ENCODE measurements at places on chromosomes 11 and 22.

- no peak for DNase-seq
Observed at GRCh38 chr11:62069986-62070919, 53.6 kb upstream of the INCENP start.

DNA sequence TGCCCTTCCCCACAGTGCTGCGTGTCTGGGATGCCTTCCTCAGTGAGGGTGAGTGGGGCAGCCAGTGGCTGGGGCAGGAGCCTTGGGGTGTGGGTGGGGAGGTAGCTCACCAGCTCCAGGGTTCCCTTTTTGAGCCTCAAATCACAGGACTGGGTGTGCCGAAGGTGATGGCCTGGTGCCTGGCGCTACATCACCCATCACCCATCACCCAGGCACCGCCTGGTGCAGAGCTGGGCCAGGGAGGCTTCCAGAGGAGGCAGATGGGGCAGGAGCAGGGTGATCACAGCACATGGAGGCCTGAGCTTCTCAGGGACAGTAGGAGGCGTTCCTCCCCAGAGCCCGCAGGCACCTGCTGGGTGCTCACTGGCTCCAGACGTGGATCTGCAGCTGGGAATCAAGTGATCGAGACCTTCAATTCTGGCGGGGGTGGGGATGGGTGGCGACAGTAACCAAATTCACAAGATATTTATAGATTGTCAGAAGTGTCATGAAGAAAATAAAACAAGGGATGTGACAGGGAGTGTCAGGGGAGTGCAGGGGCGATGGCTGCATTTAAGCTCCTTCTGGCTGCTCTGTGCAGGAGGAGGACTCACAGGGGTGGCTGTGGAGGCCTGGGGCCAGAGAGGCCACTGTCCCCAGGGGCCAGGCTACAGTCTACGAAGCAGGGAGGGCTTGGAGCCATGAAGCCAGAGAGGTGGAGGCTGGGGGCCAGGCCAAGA, 3.2 kb downstream of the TBC1D10C start:
- DNase-seq, result peak; percentile 32

- DNase-seq, result no peak
Observed at GRCh38 chr11:11192541-11192940, 160.5 kb downstream of the CSNK2A3 start.

GRCh38 chr11:8242118-8242475, 21.6 kb downstream of the LMO1 start:
- DNase-seq, result no peak

DNA sequence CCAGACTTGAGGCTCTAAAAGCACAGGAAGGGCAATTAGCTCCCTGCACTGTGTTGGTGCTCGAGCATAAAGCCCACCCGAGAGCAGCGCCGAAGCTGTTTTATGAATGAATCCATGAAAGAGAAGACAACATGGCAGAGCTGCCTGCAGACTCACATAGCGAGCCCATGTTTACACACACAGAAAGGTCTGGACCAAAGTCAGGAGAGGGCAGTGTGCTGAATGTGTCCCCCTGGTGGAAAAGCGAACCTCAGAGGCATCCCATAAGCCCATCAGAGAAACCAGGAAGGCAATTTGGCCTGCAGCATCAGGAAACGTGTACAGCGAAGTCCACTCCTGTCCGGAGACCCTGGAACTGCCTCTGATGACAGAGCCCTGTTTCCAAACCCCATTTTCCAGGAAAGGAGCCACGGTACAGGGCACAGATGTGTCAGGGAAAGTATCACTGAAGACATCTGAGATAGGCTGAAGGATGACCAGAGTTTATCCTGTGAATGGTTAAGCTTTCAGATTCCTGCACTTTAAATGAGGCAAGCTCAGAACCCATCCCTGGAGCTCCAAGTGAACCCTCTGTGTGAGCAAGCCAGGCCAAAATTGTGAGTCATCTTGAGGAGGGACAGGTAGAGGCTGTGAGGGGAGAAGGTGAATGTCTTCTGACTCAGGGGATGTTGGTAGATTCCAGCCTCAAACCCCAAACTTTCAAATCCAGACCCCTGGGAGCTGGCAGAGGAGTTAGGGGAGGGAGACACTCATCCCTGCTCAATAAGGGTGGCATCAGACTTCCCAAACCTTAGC, 36.9 kb downstream of the CHRDL2 start:
- no peak for DNase-seq

DNA sequence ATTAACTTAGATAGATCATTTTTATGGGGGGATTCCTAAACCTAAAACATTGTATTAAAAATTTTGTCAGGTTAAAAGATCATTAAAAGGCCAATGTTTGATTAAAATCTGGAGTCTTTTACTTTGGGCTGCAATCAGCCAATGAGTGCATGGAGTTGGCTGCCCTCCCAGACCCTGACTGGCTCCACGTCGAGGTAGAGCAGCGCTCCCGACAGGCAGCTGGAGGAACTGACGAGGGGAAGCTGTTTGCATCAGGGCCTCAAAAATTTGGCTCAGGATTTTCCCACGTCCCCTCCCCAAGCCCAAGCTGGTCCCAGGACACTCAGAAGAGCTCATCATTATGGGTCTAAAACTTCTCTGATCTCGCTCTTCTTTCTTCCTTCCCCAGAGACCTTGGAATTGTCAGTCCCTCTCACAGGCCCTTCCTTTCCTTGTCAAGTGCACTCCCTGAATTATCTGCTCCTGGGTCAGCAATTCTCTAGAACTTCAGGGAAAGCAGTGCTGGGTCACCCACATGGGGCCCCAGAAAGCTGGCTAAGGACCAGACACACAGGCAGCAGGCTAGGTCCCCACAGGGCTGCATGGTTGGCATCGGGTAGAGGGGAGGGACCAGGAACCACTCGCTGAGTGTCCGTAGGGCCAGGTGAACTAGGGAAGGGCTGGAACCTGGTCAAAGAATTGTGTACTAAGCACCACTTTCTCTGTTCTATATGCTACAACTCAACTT, 119.6 kb upstream of the IGLL5 start:
- DNase-seq, result peak; percentile 93

DNA sequence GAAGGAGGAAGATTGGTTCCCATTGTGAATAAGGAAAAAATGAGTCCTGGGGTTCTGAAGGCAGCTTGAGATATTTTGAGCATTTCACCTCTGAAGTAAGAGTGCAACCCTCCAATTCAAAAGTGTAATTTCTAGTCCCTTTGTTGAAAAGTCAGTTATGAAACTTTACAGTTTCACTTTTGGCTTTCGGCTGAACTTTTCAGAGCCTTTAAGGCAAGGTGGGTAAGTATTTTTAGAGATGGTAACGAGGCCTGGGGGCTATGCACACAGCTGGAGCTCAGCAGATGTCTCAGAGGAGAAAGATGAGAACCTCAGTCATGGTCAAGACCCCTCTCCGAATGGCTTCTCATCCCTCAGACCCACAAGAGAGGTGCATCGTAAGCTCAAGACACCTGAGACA, 267.6 kb downstream of the KIRREL3 start:
- no peak for DNase-seq

GRCh38 chr22:23070418-23071229, at the start of gene GNAZ:
GNAZ (plus strand) TSS chr22:23070519; CDS start chr22:23095696, 25,177 bp downstream.
- no peak for DNase-seq

GRCh38 chr22:30178181-30179126, 68.1 kb downstream of the LIF start:
- no peak for DNase-seq

- no peak for DNase-seq
Observed at GRCh38 chr11:128472128-128473089, 114.9 kb downstream of the ETS1 start.

DNA sequence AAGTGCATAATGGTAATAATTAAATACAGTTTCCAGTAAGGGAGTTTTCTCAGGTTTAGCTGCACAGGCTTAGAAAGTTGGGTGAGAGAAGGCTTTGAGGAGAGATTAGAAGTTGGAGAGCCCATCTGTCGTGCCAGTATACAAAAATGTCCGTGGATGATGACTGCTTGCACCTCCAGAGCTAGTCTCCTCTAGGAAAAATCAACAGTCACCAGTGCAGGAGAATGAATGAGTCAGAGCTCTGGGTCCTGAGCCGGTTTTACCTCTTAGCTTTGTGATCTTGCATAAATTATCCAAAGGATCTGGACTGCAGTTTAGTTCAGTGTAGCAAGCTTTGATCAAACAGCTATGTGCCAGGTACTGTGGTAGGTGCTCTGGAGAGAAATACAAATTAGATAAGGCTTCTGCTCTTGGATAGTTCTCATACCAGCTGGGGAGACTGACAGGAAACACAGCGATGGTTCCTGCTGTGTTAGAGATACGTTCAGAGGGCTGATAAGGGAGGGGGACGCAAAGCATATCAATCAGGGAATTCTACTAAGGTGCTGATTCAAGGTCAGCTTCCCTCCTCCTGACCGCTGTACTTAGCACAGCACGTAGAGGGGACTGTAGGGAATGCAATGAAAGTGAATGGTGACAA, 125.9 kb downstream of the TEAD1 start:
- DNase-seq, result peak; percentile 59

GRCh38 chr11:94775567-94776327, 7.6 kb downstream of the AMOTL1 start:
- no peak for DNase-seq

DNA sequence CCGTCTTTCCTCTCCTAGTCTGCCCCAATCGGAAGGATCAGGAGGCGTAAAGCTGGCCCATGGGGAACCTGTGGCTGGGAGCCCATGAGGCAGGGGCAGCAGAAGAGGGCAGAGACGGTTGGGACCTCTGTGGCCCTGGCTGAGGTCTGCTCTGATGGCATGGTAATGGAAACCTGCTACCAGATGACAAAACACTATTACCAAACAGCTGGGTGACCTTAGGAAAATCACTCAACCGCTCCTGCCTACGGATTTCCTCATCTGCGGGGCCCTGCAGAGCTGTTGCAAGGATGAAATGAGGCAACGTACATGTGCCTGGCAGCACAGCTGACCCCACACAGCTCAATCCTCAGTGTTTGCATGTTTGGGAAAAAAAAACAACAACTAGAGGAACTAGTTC, 4.6 kb downstream of the AP5B1 start:
- DNase-seq, result no peak

GRCh38 chr11:96061730-96062129, 137.8 kb upstream of the MTMR2 start:
- DNase-seq, result no peak

DNA sequence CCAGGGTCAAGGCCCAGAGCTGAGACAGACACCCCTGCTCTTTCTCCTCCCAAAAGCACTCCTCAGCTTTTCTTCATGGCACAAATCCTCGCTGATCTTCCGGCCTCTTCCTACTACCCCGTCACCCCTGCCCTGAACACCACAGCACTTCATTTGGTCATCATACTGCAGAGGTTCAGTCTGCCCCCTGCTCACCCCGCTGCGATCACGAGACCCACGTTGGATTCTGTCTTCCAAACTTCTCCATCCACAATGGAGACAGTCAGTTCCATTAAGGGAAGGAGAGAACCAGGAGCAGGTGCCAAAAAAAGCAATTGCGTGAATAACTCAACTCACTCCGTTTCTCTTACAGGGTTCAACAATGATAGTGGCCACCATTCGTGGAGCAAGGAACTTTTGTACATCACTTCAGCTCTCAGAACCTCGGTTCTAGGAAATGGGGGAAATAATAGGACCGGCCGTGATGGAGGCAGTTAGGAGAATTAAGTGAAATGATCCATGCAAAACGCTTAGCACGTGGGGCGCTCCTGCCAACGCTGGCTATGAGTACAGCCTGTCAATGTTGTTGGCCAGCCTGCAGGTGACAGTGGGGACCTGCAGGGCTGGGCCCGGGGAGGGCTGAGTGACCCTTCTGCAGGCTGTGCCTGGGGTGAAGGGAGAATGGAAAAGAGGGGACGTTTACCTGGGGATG, 45.9 kb downstream of the MN1 start:
- DNase-seq, result no peak

DNA sequence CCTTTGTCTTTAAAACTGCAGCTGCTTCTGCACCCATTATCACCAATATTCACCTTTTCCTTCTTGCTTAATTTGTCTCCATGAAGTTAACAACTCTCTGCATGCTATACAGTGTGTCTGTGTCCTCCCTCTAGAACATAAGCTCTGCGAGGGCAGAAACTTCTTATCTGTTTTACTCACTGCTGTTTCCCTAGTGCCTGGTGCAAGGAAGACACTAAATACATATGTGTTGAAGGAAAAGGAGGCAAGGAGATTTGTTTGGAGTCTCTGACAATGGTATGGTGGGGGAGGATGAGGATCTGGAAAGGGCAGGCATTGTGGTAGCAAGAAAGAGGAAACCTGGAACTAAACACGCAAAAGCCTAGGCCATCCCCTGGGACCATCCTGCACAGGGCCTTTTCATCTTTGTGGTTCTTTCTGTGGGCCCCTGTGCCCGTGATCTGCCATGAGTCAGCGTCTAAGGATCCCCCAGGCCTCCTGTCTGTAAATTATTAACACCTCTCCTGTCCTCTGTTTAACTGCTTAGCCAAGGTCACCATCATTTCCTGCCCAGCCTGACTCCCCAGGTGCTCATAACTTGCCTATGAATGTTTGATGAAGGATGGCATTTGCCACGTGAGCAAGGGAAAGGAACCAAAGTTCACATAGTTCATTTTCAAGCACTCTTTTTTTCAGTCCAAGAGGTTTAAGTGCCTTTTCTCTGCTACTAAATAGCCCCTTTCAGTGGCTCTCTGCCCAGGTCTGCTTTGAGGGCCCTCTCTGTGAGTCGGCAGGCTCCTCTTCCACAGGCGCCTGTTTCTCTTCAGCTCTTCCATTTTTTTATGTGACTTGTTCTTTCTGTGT, 131.1 kb downstream of the RASSF10 start:
- DNase-seq, result no peak

DNA sequence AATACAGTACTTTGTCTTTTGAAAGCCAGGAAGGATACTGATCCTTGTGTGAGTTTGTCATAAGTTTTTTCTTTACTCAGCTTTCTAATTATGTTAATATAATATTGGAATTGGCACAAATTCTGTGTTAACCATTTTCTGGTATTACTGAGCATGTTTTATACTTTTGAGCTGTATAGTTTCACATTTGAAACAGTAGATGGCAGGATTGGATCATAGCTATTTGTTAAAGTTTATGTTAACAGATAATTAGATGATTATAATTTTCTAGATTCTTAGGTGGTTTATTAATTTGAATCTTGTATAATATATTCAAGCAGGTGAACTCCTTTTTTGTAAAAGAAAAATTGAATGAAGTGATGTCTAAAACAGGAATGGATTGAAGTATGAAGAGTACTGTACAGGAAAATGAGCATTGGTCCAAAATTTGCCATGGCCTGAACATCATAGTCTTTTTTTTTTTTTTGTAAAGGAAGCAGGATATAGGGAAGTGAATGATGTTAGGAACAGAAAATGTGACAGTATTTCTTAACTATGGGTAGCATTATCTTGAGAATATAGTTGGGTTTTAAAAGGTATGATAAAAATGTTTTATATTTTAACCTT, 102.0 kb downstream of the CYP2R1 start:
- DNase-seq, result no peak

DNA sequence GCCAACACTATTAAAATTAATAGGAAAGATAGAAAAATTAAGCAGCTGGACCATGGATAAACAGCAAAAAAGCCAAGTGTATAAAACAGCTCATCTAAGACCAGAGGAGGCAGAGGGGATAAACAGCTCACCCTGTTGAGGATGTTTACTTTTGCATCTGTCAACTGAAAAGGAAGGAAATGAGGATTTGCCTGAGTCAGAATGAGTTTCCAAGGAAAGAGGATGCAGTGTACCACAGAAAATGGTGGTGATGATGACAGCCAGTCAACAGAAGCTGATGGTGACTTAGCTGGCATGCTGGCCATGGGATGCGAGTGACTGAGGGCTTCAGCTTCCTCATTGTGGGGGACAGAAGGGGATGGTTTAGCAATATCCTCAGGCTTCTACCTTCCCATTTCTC, 183.5 kb downstream of the KIRREL3 start:
- DNase-seq, result no peak
